HepG2 (cell line): ENCODE measurements at places on chromosomes 5 and 9.

DNA sequence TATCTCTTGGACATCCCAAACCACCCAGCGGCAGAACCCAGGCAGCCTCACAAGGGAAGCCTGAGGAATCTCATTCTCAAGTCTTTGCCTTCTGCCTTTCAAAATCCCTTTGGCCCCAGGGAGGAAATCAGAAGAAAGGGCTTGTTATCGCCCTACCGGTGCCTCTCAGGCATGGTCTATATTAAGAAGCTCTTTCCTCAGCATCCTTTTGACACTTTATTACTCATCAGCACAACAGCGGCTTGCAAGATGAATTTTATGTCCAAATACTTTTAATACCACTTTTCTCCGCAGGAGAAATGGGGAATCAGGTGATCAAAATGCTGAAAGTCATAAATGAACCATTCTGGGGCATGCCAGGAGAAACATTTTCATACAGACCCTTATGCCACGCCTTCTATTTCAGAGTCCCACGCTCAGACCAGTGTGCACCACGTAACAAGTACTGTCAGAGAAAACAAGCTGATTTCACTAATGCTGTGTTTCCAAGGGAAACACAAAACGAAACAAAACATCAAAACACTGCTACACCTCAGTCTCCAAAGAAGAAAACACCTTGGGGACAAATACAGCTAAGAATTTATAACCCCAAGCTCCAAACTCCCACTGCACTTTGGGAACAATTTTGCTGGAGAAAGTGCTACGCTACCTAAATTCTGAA is 30.0 kb downstream of the RAPGEF1 start:
- no peak overlapping the region for H3K4me3 ChIP-seq
- H3K27ac ChIP-seq = no peak overlapping the region
- peaks cover 78% of the 10 kb centered on the region for H3K4me1 ChIP-seq
- no peak for DNase-seq

DNA sequence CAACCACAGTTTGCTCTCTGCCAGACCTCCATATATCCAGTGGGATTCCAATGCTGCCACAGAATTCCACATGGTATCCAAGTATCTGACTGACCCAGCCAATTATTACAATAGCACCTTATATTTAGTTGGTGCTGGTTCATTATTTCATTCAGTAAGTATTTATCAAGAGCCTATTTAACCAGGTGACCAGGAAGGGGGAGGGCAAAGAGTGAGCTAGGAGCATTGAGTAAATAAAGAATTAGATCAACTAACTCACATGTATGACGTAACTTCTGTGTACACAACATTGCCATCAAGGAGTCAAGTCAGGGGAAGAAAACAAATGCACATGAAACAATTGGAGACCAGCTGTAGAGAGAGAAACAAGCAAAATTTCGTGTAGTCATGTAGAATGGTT is 207.1 kb upstream of the PAPPA start:
- H3K36me3 ChIP-seq = no peaks in the 10 kb centered on the region
- peaks cover 59% of the 10 kb centered on the region for H3K4me1 ChIP-seq
- peak; percentile 88 for DNase-seq
- H3K27me3 ChIP-seq = no peaks in the 10 kb centered on the region

GRCh38 chr5:143877196-143877595 is 65.2 kb downstream of the HMHB1 start:
- H3K27ac ChIP-seq = no peak overlapping the region
- DNase-seq = no peak
- no peaks in the 10 kb centered on the region; the same call in 2 of the 3 replicates for H3K27me3 ChIP-seq
- peaks cover 12% of the 10 kb centered on the region for H3K4me1 ChIP-seq
- no peaks in the 10 kb centered on the region for H3K36me3 ChIP-seq
- no peak overlapping the region for H3K4me3 ChIP-seq

DNA sequence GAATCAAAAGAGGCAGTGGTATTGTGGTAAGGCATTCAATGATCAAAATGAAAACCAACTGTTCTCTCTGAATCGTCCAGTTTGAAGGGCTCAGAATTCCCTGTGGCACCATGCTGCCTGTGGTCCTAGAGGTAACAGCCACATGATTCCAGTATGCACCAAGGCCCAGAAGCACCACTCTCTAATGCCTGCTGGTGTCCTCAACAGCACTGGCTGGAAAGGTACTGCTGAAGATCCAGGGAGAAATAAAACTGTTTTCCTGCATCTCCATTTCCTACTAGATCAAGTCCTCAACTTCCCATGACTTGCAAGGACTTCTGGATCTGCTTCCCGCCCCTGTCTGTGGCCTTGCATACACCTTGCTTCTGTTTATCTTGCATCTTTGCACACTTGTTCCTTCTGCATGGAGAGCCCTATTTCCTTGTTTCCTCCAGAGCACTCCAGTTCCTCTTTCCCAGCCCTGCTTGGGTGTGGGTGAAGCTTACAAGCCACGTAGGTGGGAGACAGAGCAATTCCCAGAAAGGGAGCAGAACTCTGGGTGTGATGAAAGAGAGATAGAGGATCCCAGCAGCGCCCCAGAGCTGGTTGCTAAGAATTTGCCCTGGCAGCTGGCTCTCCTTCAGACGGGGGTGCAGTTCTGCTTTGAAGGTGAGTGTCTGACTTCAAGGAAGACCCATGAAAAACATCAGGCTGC is 41.0 kb upstream of the EQTN start:
- no peak overlapping the region for H3K27ac ChIP-seq
- no peaks in the 10 kb centered on the region for H3K4me1 ChIP-seq
- no peaks in the 10 kb centered on the region for H3K36me3 ChIP-seq

- no peak overlapping the region for H3K27ac ChIP-seq
- H3K4me1 ChIP-seq = peaks cover 27% of the 10 kb centered on the region
- no peak overlapping the region for H3K4me3 ChIP-seq
- no peaks in the 10 kb centered on the region for H3K27me3 ChIP-seq
Measured at GRCh38 chr9:108751369-108751768, 104.4 kb downstream of the ACTL7B start.

- DNase-seq = no peak
- H3K27ac ChIP-seq = no peak overlapping the region
- H3K4me3 ChIP-seq = no peak overlapping the region
Measured at GRCh38 chr5:58407042-58407719, 52.7 kb downstream of the PLK2 start.

DNA sequence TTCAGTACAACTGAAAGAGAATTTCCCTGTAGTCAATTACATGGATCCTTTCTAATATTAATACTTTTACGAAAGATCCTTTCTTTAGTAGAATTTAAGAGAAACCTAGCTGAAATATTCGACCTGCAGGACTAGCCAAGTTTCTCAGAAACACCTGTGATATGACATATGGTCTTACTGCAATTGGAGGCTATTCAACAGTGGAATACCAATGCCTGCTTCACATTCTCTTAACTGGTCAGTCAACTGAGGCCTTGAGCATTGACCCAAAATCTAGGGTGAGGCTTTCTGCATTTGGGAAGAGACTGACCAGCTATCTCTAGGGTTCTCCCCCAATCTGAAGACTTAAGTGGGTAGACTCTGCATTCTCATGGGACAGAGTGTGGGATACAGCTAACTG is 12.3 kb downstream of the UBE2QL1 start:
- no peak overlapping the region for H3K4me3 ChIP-seq
- H3K27ac ChIP-seq = no peak overlapping the region
- no peaks in the 10 kb centered on the region for H3K36me3 ChIP-seq
- peaks cover 1% of the 10 kb centered on the region; the same call in 1 of the 2 replicates for H3K27me3 ChIP-seq
- no peak for DNase-seq

GRCh38 chr9:128684325-128685199 is 4.5 kb upstream of the SET start:
- H3K4me3 ChIP-seq = peak overlapping the region; percentile 83
- peak overlapping the region; percentile 73 for H3K27ac ChIP-seq
- no peaks in the 10 kb centered on the region for H3K36me3 ChIP-seq
- H3K27me3 ChIP-seq = no peaks in the 10 kb centered on the region
- H3K4me1 ChIP-seq = peaks cover 54% of the 10 kb centered on the region
- peak; percentile 82 for DNase-seq

DNA sequence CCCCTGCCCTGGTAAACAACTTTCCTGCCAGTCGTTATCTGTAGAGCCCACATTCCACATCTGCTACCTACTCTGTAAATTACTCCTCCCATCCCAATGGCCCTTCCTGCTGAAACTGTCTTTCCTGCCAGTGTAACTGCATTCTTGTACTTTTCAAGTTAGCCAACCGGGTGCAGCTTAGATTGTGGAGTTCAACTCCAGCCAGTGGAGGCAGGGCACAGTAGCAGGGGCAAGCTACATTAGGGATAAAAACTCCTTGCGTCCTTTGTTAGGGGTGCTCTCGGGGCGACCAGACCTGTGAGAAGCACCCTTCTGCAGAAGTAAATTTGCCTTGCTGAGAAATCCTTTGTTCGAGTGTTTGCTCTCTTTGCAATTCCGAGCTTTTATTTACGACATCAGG is 639.0 kb upstream of the TYRP1 start:
- no peak overlapping the region for H3K4me3 ChIP-seq
- no peaks in the 10 kb centered on the region for H3K4me1 ChIP-seq
- no peak overlapping the region for H3K27ac ChIP-seq
- H3K36me3 ChIP-seq = no peaks in the 10 kb centered on the region
- DNase-seq = no peak

GRCh38 chr9:127362829-127363228 is 34.1 kb upstream of the SLC2A8 start:
- no peaks in the 10 kb centered on the region for H3K4me1 ChIP-seq
- no peak for DNase-seq
- no peaks in the 10 kb centered on the region for H3K27me3 ChIP-seq
- H3K36me3 ChIP-seq = no peaks in the 10 kb centered on the region

DNA sequence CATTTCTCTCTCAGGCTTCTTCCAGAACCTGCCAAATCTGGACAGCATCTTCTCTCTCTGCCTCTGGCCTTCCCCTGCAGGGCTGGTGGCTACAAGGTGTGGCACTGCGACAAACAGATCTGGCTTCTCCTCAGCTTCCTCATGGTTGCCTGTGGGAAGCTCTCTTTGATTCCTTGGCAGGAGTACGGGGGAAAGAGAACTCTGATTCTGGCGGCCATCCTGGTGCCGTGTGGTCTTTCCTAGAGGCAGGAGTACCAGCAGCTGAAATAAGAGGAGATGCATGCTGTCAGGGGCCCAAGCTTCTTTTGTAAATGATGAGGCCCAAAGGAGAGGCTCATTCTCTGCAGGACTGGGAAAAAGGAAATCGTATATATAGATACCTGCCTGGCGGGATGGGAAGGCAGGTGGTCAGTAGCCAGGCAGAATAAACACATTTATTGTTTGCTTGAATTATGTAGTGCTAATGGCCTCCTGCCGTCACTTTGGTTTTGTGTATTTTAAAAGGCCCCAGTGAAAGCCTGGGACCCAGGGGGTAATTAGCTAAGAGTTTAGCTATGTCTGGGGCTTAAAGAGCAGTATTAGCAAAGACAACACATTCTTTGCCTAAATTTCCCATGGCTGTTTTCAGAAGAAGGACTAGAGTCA is at the start of gene CER1:
Gene CER1, minus strand, starts transcription at position 343 of the 645 bp plus-strand sequence. Its CDS starts 61 bp downstream, at position 282.
- H3K4me3 ChIP-seq = no peak within 1 kb of the TSS
- no peak for DNase-seq
- H3K27me3 ChIP-seq = peaks cover 10% of the 10 kb centered on the region
- no peaks in the 10 kb centered on the region for H3K36me3 ChIP-seq

GRCh38 chr5:6742081-6742758 is 29.0 kb downstream of the TENT4A start:
- H3K27me3 ChIP-seq = no peaks in the 10 kb centered on the region
- no peak overlapping the region for H3K4me3 ChIP-seq
- H3K36me3 ChIP-seq = peaks cover 86% of the 10 kb centered on the region
- H3K27ac ChIP-seq = no peak overlapping the region
- no peak for DNase-seq

DNA sequence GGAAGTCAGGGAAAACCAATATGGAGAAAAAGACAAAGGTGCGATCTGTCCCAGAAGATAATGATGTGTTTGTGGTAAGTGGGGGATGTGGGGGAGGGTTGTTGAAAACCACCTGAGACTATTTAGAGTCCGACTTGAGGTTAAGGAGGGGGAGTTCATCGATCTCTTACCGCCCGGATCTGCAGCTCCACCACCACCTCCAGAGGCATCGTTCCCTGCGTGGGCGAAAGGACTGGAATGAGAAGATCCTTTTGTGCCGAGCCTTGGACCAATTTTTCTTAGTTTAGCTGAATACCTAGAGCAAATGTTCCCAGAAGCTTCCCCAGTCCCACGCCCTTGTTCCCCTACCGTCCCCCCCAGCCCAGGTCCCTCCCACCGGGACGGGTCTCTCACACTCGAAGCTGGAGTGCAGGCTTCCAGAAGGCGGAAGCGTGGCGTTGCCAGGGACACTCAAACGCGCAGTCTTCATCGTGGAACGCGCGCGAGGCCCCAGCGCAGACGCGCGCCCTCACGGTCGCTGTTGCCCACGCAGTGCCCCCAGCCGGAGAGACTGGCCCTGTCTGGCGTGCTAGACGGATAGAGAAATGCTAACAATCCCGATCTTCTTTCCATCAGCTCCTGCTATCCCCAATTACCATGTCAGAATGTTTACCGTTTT is at the start of gene SPATA6L:
Gene SPATA6L, minus strand, starts transcription at position 439 of the 658 bp plus-strand sequence. Its CDS starts 230 bp downstream, at position 209.
- peaks cover 43% of the 10 kb centered on the region for H3K4me1 ChIP-seq
- peak within 1 kb of the TSS; percentile 25 for H3K27ac ChIP-seq
- no peaks in the 10 kb centered on the region for H3K36me3 ChIP-seq

GRCh38 chr5:138541511-138542179 is 1.4 kb downstream of the ETF1 start:
- peak overlapping the region; percentile 94 for H3K4me3 ChIP-seq
- H3K27ac ChIP-seq = peak overlapping the region; percentile 89
- peaks cover 67% of the 10 kb centered on the region for H3K4me1 ChIP-seq
- no peaks in the 10 kb centered on the region for H3K36me3 ChIP-seq
- H3K27me3 ChIP-seq = no peaks in the 10 kb centered on the region
- no peak for DNase-seq
